CD4-positive, alpha-beta T cell treated with Interleukin-17A for 4 hours (primary cell): ENCODE measurements at places on chromosomes 16 and 17.

GRCh38 chr16:50430076-50430475 is 61.3 kb upstream of the BRD7 start:
- no peak for DNase-seq

DNA sequence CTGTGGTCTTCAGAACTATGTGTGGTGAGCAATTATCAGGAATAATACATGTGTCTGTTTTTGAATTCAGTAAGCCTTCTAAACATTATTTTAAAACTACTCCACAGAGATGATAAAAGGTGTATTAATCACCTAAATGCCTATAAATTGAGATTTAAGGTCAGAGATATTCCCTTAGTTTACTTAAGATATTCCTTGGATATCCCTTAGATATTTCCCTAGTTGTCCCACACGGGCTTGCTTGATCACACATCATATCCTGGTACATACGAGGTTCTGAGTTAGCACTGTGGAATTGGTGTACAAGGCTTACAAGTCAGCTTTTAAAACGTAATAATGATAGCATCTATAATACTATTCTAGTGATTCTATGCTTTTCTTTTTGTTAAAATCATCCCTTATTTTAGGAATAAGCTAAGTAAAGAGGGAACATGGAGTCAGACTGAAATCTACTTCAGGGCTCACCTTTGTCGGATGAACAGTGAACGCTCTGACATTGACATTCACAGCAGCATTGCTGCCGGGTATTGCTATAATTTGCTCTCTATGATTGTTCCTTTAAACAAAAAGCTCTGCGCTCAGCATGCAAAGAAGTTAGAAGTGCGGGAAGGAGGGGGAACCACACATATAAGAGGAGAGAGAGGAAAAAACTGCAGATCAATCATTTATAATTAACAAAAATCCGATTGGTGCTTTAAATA is 136.5 kb downstream of the SKAP1 start:
- DNase-seq: no peak

DNA sequence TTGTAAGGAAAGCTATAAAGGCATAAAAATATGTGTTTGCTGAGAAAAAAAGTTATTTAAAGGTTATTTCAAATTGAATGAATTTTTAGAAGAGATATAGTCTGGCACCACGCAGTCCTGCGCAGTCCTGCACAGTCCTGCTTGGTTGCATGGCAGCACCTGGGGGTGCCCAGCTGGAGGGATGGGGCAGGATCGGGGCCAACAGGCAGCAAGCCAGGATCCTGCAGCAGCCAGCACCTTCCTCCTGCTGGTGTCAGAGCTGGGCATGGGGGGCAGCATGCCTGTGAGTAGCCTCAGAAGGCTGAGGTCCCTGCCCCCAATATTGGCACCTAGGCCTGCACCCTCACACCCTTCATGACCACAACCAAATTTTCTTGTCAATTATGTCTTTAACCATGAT is 46.0 kb downstream of the GLG1 start:
- no peak for DNase-seq

DNA sequence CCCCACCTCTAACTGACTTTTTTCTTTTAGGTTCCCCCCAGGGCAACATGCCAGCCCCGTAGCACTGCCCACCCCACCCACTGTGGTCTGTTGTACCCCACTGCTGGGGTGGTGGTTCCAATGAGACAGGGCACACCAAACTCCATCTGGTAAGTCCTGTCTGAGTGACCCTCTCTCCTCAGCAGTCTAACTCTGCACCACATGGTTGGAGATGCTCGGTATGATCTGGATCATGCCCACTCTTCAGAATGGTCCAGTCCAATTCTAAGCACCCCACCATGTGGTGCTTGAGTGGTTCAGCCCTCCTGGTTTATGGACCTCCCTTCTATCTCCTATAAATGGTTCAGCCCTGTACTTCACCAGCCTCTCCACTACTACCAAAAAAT is 5.9 kb downstream of the KDM6B start:
- no peak for DNase-seq

DNA sequence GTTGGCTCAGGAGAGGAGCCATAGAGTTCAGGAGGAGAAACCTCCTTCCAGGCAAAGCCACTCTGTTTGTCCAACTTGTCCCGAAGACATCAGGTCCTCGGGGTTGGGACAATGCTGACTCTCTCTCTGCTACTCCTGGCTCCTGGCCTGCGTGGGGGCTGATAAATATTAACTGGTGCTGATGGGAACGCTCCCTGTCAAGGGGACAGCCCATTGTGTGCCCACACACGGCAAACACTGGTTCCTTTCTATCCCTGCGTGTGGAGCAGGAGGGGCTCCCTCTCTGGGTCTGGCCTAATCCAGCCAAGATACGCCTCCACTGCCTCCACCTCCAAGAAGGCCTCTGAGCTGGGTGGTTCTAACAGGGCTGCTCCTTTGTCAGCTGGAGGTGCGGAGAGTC is 4.4 kb downstream of the KIF19 start:
- no peak for DNase-seq

DNA sequence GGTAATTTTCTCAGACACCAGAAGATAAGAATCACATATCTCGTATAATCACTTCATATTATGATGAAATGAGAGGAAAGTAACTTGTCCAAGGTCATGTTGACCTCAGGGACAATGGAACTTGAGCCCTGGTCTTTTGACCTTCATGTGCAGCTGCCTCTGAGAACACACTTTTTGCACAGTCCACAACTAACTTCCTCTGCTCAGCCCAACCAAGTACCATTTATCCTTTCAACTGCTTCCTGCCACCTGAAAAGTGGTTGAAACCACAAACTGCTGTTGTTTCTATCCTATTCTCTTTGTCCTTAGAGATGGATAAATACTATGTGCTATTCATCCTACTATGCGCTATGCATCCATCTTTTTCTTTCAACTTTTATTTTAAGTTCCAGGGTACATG is 2.3 kb upstream of the CCL1 start:
- no peak for DNase-seq

DNA sequence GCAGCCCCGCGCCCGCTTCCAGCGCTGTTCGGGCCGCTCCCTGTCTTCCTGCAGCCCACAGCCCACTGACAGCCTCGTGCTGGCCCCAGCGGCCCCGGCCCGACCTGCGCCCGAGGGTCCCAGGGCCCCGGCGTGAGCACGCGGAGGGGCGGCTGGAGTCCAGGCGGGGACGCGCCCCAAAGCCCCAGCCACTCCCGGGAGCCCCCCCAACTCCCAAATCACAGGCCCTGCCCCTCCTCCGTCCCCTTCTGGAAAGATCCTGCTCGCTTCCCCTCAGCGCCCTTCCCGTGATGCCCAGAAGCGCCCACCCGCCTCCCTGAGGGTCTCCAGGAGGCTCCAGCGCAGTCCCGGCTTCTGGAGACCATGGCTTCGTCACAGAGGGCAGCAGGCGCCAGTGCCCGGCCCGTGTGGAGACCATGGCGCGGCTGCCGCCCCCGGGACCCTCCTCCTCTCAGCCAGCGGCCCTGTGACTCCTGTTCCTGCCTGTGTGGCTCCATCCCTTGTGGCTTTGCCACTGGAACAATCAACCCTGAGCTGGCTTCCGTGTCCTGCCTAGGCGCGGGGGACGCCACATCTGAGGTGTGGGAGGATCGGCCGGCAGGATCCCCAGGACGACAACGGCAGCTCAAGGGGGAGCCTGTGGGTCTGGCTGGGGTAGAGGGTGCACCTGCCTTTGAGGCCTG is 3.9 kb downstream of the UTS2R start:
- no peak for DNase-seq

GRCh38 chr16:49410226-49410625 is 36.6 kb downstream of the C16orf78 start:
- DNase-seq: no peak

DNA sequence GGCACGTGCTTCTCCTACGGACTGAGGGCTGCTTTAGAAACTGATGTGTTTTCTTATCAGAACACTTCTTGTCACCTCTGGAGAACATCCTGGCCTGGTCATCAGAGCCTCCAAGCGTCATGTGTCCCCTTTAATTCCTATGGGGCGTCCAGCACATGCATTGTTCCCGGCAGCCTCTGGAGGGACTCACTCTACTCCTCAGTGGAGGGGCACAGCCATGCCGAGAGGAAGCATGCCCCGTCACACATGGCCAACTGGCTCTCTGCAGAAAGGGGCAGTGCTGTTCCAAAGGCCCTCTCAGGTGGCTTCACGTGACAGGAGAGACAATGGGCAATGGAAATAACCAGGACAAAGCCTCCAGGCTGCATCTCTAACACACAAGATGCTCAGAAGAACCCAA is 31.8 kb downstream of the CDRT15L2 start:
- DNase-seq: no peak

DNA sequence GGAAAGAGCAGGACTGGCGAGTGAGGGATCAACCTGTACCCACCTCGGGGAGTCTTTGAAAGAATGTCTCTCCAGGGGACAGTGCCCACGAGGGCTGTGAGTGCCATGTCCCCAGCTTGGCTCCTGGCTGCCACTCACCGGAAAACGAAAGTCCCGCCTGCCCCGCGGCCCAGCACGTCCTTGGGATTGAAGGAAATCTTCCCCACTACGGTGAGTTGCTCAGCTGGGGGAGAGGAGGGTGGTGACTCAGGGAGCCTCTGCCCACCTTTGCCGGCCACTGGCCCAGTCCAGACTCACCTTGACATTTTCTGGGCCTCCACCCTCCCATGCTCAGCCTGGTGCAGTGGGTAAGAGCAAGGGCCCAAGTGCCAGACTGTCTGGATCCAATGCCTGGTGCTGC is 17.1 kb downstream of the PLK1 start:
- DNase-seq: no peak

GRCh38 chr17:81426393-81427172 is 31.3 kb downstream of the BAHCC1 start:
- no peak for DNase-seq

- peak; percentile 32 for DNase-seq
Observed at GRCh38 chr16:71746442-71747046, 22.0 kb upstream of the PHLPP2 start.
